ENCODE measurements at places on chromosomes 13 and 19. TPM values are rescaled to one million over a fixed set of nuclear protein-coding genes. Genes with fewer than 3 reads are reported as not detected.

C19orf38 gene
- 0.39 TPM for total RNA-seq

TMEM190 gene
- not detected for total RNA-seq

RFX1 gene
- 2.6 TPM for total RNA-seq

ZNF726 gene
- 1.6 TPM for total RNA-seq

TUBA3C gene
- not detected for total RNA-seq

RNF17 gene
- total RNA-seq = not detected

NLRP11 gene
- not detected for total RNA-seq

Data from hair follicular keratinocyte (primary cell).